Activated CD4-positive, alpha-beta T cell treated with anti-CD3 and anti-CD28 coated beads, Interleukin-2, amount 10 ng/mL, durations not matched to agents 7 days and 5 days (primary cell): ENCODE measurements at places on chromosomes 2 and 18. TPM values are rescaled to one million over a fixed set of nuclear protein-coding genes. Genes with fewer than 3 reads are reported as not detected.

PLGLB1 gene
- total RNA-seq, result 4.7 TPM

C2orf78 gene
- not detected for total RNA-seq

DNA sequence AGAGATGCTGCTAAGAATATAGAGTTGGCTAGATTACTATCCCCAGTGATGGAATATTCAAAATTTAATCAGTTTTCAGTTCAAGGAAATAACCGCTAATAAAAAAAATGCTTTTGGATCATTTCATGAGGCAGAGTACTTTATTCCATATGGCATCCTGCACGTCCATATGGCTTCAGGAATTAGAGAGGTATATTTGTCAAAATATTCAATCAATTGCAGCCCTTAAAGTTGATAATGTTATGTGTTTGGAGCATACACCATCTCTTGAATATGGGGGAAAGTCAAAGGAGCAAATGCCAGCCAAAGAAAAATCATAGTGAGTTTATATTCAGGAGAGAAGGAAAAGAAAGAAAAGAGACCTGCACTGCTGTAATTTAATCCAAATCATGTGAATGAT, 266.4 kb downstream of the TMEM182 start:
- DNase-seq, result no peak

- DNase-seq, result no peak
Observed at GRCh38 chr2:104845552-104845931, 8.4 kb upstream of the POU3F3 start.
